ENCODE measurements at places on chromosomes 2 and 18.

DNA sequence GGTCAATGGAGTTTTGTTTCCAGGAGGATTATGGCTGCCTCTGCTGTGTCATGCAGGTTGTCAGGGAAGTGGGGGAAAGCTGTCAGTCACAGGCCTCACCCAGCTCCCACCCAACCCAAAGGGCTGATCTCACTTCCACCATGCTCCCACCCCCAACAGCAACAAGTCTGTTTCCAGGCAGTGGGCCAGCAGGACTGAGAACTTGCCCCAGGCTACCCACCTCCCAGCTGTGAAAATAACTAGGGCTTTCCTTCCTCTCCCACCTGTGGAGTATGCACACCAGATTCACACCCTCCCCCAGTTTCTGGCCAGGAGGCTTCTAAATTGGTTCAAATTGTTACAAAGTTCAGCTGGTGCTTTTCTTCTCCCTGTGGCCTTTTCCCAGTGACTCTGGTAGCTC is 95.6 kb upstream of the ACVR1 start:
- no peak for DNase-seq

DNA sequence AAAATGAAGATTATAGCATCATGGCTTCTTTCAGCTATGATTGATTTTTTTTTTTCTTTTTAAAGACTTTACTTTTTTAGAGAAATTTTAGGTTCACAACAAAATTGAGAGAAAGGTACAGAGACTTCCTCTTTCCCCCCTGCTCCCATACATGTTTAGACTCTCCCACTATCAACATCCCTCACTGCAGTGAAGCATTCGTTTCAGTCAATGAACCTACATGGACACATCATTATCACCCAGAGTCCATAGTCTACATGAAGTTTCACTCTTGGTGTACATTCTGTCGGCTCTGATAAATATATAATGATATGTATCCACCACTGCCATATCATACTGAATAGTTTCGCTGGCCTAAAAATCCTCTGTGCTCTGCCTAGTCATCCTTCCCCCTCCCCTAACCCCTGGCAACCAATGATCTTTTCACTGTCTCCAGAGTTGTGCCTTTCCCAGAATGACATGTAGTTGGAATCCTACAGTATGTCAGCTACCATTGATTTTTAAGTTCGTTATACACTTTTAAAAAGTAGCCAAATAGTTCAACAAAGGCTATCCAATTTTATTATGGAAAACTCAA is 86.8 kb downstream of the GPD2 start:
- no peak for DNase-seq

- DNase-seq: no peak
Observed at GRCh38 chr2:11805024-11805423, 58.6 kb downstream of the LPIN1 start.

GRCh38 chr2:152304836-152305235 is 30.1 kb upstream of the FMNL2 start:
- no peak for DNase-seq

GRCh38 chr2:160352500-160352899 is 141.1 kb downstream of the RBMS1 start:
- no peak for DNase-seq

DNA sequence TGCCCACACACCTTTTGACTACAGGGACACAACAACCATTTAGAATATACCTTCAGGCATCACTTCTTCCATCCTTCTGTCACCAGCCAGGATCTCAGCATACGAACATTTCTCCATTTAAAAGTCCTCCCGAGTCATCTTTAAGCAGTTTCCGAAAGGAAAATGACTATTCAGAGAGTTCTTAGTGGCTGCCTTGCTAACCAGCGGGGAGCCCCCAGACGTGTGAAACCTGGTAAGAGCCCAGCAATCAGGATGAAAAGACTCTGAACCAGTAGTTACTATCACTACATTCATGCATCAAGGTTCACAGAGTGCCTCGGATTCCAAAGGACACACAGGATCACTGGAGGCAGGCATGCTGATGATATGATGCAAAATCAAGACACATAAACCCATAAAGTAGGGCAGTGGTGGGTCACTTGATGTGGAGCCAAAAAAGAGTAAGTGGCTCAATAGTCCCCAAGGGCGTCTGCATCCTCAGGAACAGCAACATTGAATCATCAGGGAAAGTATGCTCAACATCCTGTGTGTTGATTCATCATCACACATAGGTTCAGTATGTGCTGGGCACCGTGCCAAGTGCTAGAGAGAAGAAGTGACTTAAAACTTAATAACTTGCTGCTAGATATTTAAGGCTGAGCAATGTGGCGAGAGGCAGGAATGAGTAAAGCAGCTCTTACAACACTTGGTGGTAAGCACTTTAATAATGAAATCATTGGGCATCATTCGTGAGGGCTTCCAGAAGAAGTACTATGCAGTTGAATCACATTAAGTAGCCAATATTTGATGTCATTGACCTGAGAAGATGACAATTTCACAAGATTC is 4.4 kb downstream of the CCL20 start:
- DNase-seq: no peak

GRCh38 chr2:2466534-2466933 is 135.5 kb upstream of the MYT1L start:
- no peak for DNase-seq

- DNase-seq: no peak
Observed at GRCh38 chr2:215361876-215362561, 50.2 kb downstream of the ATIC start.

DNA sequence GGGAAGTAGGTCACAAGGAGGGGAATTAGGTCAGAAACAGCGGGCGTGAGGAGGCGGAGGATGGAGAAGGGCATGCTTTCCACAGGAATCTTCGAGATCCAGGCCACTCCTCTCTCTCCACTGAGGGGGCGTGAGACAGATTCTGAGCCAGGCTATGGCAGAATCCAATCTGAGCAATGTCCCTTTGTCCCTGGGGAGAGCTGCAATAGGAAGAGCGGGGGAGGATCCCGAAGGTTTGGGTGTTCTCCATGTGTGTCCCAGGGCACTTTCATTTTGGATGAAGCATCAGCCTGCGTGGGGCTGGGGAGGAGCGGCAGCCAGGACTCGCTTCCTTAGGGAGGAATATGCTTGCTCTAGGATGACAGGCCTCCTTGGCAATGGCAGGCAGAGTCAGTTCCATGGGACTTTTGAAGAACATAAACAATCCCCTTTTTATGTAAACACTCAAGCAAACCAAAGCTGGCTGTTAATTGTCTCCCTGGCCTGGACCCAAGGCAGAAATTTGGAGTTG is 84.0 kb downstream of the LIPG start:
- DNase-seq: no peak

GRCh38 chr2:66555501-66556324 is 120.8 kb downstream of the MEIS1 start:
- DNase-seq: no peak

GRCh38 chr2:147353072-147353381 is 491.8 kb upstream of the ACVR2A start:
- no peak for DNase-seq

DNA sequence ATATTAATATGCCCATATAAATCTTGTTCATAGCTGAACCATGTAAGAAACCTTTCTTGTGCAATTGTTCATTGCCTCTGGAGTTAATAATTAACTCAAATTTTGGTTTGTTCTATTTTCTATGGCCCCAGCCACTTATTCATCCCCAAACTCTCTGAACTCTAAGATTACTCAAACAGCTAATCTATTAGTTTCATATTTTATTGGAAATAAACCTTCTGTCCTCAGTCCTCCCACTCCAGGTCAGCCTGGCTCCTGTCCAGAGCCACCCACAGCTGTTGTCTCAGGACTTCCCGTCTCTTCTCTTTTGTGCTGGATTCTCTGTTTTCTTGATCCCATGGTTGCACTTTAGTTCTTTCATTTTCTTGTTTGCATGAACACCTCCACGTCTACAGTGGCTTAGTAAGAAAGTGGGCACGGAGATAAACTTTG is 4.4 kb upstream of the RNF103 start:
- no peak for DNase-seq

DNA sequence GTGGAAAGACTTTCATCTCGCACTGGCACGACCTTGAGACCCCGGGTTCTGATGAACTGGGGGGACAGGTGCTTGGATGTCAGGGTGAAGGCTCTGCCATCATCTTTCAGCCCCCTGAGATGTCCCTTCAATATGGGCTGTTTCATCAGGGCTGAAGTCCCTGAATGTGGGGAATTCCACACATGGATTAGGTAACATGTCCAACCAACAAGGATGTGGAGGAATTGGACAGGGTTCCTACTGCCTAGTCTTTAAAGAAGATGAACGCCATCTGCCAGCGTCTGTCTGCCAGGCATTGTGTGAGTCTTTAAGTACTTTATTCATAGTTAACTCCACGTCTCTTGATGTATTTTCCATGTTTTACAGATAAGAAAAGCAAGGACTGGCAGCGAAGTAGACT is 5.9 kb upstream of the GRHL1 start:
- DNase-seq: no peak

DNA sequence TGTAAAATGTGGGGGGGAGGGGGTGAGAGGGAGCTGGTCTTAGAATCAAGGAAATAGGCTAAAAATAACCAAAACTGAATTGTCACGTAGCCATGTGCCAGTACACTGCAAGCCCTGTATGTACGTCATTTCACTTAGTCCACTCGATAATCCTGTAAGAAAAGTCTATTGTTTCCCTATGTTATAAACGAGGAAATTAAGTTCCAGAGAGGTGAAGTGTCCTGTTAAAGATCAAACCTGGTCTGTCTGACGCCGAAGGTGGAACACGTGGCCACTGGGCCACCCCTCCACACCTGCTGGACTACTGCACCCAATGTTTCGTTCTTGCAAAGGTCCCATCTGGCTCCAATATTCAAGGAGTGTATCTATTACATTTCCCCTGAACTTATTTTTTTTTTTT is 29.6 kb downstream of the TFCP2L1 start:
- no peak for DNase-seq

GRCh38 chr18:7021994-7022840 is 95.4 kb downstream of the LAMA1 start:
- DNase-seq: no peak

DNA sequence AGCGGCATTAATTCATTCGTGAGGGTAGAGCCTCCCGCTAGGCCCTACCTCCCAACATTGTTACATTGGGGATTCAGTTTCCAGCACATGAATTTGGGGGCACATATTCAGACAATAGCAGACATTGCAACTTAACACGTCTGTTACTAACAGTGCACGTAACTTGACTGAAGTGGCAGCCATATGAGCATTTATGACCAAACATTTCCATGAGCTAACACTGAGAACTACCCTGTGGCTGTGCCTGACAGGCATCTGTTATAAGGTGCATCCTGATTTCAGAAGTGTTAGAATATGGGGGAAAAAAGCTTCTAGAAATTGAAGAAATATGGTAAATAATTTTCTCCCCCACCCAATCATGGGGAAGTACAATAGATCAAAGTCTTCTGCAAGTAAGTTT is 24.5 kb downstream of the MALT1 start:
- DNase-seq: no peak

DNA sequence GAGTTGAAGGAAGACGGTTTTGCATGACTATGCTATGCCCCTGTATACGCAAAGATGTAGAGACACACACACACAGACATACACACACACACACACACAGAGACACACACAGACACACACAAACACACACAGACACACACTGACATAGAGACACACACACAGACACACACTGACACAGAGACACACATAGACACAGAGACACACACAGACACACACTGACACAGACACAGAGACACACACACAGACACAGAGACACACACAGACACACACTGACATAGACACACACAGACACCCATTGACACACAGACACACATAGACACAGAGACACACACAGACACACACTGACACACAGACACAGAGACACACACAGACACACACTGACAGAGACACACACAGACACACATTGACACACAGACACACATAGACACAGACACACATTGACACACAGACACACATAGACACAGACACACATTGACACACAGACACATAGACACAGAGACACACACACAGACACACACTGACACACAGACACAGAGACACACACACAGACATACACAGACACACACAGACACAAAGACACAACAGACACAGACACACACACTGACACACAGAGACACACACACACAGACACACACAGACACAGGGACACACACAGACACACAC is 121.3 kb downstream of the BCL2 start:
- DNase-seq: no peak

- DNase-seq: no peak
Observed at GRCh38 chr2:30472326-30472725, 25.3 kb downstream of the LCLAT1 start.

DNA sequence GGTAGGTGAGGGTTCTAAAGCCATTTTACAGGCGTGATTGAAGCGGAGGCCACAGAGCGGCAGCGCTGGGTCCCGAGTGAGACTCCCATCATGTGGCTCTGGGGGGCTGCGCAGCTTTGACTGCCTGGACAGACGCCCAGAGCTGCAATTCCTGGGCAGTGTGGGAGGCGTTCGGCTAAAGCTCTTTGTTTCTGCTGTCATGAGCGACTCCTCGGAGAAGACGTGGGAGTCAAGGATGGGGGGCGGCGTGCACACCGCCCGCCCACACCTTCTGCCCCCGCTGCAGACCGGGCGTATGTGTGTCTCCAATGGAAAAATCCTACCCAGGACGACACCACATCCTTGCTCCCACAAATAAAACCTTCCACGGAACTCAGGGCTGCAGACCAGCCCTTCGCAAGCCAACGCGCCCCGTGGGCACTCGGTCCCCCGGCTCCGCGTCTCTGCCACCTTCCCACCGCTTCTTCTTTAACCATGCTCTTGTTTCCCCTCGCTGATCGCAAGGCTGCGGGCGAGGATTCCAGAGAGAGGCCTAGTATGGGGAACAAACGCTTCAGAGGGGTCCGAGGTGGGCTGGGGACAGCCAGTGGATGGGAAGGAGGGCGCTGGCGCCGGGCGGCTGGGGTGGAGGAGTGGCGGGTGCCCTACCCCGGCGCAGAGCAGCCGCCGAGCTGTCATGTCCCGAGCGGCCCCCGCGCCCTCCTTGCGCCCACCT is 680 bp upstream of the LBH start:
- no peak for DNase-seq

DNA sequence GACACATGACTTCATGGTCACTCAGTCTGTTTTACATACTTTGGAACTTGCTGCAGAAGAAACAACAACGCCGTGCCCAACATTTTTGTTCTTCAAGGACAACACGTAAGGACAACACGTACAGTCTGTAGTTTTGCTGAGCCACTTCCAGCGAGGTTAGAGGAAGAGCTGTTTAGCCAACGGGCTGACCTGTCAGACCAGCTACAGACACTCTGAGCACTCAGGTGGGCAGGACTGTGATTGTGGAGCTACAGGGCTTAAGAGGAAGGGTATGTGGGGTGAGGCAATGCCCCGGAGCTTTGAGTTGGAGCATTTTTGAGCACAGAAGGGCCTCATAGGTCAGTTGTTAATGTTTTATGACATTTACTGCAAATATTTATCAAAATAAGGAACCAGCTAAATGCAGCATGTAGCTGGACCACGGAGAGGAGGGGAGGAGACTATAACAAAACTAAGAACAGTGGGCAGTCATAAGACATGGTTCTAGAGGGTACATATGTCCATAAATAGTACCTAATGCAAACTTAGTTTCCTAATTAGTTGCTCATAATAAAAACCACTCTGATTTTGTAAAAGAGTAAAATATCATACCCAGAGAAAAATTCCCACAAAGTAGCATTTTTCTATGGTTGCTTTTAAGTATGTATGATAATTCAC is 26.3 kb upstream of the NPC1 start:
- no peak for DNase-seq

All from H1 (cell line).